ENCODE measurements at places on chromosomes 3 and 15.
A peak's percentile ranks its signal among the peaks of the same experiment; 100 is the strongest.

- no peak for DNase-seq
Measured at GRCh38 chr3:115500795-115501194, 122.5 kb upstream of the GAP43 start.

GRCh38 chr3:16028604-16029003, 145.9 kb upstream of the GALNT15 start:
- DNase-seq: no peak

DNA sequence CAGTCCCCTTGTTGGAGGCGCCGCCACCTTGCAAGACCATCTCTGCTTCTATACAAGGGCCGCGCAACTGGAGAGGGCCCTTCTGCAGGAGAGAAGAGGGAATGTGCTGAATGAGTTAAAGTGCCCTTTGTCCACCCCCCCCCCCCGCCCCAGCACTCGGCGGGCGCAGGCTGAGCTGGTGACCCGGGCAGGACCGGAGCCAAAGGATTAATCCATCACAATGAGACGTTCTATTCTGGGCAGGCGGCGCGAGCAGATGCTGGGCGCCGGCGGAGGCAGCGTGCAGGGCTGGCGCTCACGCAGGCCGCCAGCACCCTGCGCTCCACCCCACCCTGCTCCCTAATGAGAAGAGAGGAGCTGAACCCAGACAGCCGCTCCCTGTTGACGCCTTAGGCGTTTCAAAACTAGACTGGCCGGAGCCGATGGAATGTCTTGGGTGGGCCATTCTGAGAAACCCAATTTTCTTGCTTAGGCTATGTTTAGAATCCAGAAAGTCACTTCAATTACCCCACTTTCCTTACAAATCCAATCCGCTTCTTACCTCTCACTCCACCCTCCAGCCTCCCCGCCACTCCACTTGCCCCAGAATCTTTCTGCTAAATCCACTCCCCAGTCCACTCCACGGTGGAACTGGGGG, 32.9 kb downstream of the GJD2 start:
- peak; percentile 47 for DNase-seq

DNA sequence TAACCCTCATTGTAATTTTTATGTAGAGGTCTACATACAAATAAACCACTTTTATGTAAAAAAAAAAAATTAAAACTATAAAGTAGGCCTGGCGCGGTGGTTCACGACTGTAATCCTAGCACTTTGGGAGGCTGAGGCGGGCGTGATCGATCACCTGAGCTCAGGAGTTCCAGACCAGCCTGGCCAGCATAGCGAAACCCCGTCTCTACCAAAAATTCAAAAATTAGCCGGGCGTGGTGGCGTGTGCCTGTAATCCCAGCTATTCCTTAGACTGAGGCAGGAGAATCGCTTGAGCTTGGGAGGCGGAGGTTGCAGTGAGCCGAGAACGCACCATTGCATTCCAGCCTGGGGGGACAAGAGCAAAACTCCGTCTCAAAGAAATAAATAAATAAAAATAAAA, 766 bp upstream of the SLC12A6 start:
- no peak for DNase-seq

DNA sequence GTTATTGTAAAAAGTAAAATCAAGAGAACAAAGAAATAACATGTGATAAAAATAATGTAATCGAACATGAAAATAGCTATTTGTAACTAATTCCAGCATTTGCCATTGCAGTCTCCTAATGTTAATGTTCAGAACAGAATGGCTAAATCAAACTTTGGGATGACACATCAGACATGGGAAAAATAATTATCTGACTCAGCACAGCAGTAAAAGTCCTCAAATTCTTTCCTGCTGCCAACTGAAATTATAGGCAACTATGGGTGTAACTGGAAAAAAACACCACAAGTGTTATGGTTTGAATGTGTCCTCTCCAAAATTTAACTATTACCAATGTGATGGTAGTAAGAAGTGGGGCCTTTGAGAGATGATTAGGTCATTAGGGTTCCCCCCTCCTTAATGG, 446.7 kb downstream of the C3orf38 start:
- no peak for DNase-seq
